Ovary (tissue), 10 donors: ENCODE measurements at places on chromosomes 7 and 10. TPM values are rescaled to one million over a fixed set of nuclear protein-coding genes. Genes with fewer than 3 reads are reported as not detected.

The ACTA2 gene
- total RNA-seq: 329 TPM

The PTF1A gene
- not detected for total RNA-seq

- no peak for DNase-seq
Measured at GRCh38 chr7:18144166-18144565, 116.5 kb upstream of the PRPS1L1 start.

- no peak for DNase-seq
Measured at GRCh38 chr7:1698201-1698600, 28.1 kb downstream of the ELFN1 start.

DNA sequence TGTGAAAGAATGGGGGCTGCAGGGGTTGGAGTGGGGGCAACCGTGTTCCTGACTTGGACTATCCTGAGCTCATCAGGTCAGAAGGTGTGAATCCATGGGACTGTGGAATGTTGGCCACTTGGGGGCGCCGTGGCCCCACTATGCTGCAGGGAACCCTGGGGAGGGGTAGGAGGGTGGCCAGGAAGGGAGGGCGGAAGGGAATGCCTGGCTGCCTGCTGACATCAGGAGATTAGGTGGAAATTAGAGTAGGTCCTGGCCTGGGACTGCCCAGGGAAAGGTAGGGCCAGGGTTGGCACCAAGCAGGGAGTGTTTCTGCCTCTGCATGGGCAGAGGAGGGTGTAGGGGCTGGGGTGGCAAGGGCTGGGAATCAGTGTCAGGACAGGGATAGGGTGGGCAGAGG, 65.8 kb upstream of the PRSS58 start:
- no peak for DNase-seq

The ZNF22 gene
- 19.4 TPM for total RNA-seq

- no peak for DNase-seq
Measured at GRCh38 chr7:21355406-21355874, 72.4 kb upstream of the SP4 start.

The GCK gene
- 2.9 TPM for total RNA-seq

- DNase-seq: no peak
Measured at GRCh38 chr7:43139137-43139536, 26.7 kb downstream of the HECW1 start.

The AFAP1L2 gene
- 53.7 TPM for total RNA-seq

GRCh38 chr7:123417580-123417979, 116.8 kb downstream of the IQUB start:
- no peak for DNase-seq

- peak; percentile 86 for DNase-seq
Measured at GRCh38 chr10:45000752-45001380, at the start of gene ZNF22. ZNF22 (plus strand) TSS chr10:45000923; CDS start chr10:45003369, 2,446 bp downstream.

The ARL4A gene
- total RNA-seq: 24.4 TPM
